ENCODE measurements at places on chromosomes 16 and 17.

DNA sequence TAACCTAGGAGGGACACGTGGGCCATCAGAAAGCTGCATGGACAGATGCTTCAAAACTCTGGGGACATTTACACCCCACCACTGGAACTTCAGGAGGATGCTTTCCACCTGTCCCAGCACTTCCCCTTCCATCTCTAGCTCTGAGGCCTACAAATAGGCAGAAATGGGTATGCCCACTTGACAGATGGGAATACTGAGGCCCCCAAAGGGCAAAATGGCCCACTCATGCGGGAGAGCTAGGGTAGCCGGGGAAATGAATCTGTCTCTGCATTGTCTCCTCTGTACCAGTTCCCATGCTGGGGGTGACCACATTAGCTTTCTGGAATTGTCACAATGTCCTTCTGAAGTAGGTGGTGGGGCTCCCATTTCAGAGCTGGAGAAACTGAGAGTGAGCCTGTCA, 592.1 kb upstream of the CDH5 start:
- no peak for DNase-seq

- DNase-seq: no peak
Observed at GRCh38 chr16:85126705-85127378, 14.6 kb upstream of the CIBAR2 start.

DNA sequence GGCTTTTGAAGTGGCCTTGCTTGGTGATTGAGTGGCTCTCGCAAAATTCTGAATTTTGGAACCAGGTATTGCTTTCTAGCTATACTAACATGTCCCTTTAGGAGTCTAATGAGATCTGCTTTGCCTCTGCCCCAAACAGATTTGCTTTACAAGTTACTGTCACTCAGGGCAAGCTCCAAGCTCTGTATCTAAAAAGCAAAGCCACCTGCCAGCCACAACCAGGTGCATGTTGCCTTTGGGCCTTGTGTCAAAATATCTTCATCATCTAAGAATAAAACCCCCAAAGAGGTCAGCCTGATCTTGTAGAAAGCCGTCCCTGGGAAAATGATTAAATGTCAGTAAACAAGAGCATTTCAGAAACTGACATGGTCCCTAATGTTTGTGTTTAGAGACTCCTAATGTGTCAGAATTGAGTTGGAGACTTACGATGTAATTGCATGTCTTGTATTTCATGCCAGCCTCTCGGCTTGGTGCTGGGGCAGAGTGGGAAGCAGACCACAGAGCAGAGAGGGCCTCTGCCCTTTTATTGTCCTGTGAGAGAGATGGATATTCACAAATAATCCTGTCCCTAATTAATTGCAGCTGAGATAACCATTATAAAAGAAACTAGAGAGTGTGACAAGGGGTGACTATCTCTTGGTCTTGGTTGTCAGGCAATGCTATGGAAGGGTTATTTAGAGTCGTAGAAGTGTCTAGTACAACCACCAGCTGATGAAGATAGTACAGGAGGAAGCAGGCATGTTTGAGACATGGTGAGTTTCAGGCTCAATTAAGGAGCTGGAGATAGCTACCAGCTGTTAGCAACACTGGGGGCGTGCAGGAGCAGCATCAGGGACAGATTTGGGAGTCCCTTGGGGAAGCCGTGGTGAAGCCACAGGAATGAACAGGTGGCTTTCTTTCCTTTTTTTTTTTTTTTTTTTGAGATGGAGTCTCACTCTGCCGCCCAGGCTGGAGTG, 90.7 kb downstream of the PITPNC1 start:
- peak; percentile 73 for DNase-seq

DNA sequence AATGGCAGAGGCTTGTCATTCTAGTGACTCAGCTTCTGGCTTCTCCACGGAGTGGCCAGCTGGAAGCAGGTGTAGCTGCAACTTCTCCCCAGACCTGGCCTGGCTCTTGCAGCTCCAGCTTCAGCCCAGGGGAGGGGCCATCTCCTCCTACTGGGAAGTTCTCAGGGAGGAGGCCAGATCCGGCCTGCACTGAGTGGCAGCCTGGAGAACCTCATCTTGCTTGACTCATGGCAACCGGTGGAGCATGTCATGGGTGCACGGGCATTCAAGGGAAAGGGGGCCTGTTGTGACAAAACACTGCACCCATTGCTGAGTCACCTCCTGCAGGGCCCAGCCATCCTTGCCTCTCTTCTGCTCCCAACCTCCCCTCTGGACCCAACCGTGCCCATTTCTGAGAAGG, 273.9 kb upstream of the MAF start:
- no peak for DNase-seq

GRCh38 chr17:17361543-17361866, 58.3 kb downstream of the NT5M start:
- no peak for DNase-seq

DNA sequence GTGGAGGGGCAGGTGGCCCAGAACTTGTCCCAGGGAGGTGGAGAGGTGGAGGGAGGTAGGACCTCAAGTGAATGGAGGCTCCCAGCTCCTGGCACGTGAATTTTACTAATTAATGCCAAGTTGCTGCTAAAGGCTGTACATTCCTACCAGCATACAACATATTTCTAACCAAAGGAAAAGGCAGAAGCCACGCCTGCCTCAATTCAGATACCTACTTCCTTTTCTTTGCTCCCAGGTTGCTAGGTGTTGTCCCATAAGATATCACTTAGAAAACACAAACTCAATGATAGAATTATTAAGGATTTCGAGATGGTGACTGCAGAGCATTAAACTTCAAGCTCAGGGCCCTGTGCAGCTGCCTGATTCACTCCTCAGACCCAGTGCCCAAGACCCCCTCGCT, 20.5 kb upstream of the SMPD3 start:
- DNase-seq: no peak

DNA sequence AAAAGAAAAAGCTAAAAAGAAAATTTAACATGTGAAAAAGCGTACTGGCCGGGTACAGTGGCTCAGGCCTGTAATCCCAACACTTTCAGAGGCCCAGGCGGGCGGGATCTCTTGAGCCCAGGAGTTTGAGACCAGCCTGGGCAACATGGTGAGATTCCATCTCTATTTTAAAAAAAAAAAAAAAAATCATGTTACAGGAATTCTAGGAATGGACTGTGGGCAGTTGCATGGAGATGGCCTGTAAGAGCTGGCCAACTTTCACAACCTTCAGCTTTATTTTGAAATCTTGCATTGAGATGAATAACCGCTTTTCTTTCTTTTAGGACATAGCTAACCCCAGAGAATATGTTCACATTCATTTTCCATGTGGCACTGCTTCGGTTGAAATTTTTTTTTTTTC, 8.2 kb upstream of the CIAO3 start:
- DNase-seq: no peak

GRCh38 chr17:73759324-73759723, 115.1 kb upstream of the SDK2 start:
- no peak for DNase-seq

GRCh38 chr17:4189280-4189679, 46.3 kb downstream of the CYB5D2 start:
- no peak for DNase-seq

DNA sequence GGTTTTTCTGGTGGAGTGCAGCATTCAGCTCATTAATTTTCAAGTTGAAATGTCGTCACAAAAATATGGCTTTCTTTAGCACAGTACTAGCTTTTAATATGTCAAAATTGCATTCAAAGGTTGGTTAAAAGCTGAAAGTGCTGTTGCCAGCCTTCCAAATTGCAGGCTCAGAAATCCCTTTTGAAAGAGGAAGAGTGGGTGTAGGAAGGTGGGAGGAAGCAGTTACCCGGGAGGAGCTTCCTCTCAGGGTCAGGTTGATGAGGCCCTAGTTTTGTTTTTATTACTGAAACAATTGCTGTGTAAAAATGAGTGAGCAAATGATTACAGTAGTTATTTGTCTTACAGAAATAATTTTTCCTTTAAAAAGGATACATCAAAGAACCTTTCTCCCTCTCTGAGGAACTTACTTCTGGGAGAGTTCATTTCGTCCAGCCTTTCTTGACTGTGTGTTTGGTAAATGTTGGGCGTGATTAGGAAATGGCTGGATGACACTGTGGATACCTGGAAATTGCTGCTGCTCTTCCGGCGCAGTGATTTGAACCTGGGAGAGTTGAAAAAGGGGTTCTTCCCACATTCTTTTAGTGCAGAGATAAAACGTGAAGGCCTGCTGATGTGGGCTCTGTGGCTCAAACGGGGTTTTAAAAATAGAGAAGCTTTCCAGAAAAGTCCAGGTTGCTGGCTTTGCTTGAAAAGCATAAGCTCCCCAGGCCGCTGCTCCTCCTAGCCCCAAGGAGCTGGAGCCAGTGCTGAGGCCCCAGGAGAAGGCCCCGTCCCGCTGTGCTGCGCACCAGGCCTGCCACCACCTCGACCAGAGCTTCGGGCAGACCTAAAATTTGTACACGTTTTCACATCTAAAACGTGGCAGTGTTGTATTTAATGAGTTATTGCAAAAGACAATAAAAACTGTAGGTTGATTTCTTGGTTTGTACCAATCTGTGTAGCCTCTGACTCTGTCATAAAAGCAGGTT, 41.7 kb downstream of the SEC14L1 start:
- DNase-seq: no peak

- no peak for DNase-seq
Observed at GRCh38 chr17:34451313-34451712, 88.3 kb upstream of the CCL1 start.

DNA sequence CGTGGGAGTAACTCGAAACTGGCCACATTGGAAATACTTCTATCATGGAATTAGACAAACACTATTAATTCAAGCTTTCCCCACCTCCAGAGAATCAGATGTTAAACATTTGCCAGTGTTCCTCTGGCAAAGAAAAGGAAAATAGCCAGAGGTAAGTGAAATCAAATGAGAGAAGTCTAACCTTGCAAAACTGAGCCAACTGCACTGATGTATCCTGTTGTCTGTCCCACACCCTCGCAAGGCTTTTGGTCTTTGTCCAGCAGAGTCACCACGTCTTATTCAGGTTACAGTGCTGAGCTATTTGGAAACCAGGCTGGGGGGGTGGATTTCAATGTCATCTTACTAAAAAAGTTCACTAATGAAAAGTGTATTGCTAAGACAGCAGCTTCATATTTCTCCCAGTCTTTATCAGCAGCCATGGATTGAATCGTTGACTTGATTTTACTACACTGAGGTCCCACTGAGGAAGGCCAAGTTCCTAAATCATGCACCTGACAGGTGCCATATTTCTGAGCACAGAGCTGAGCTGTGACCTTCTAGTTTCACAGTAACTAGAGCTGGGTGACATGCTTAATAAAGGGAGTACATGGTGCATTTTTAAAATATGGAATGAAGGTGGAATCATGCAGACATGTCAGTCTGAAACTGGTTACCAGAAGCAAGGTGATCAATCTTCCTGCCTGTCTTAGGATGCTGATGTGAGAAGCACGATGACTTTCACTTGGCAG, 85.2 kb upstream of the HSBP1 start:
- DNase-seq: no peak

All from DND-41 (cell line).